ENCODE measurements at places on chromosomes 5 and 9. TPM values are rescaled to one million over a fixed set of nuclear protein-coding genes. Genes with fewer than 3 reads are reported as not detected.

GRCh38 chr9:5529683-5530221 lies 19.4 kb downstream of the PDCD1LG2 start:
- DNase-seq: no peak

DNA sequence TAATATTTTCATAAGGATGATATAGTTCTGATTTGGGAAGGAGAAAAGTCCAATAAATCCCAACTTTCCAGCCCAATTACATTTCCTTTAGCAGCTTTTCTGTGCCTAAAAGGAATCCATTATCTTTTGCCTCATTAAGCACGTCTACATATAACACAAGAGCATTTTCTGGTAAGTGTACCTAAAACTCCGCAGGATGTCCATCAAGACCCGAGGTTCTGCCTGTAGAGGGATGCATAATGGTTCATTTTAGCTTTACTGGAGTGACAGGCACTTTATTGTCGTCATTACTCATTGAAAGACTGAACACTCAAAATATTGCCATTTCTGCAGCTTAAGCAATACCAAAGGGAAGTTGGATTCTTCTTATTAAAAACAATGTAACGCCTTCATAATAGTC lies 669.0 kb downstream of the PRELID2 start:
- DNase-seq: no peak

DNA sequence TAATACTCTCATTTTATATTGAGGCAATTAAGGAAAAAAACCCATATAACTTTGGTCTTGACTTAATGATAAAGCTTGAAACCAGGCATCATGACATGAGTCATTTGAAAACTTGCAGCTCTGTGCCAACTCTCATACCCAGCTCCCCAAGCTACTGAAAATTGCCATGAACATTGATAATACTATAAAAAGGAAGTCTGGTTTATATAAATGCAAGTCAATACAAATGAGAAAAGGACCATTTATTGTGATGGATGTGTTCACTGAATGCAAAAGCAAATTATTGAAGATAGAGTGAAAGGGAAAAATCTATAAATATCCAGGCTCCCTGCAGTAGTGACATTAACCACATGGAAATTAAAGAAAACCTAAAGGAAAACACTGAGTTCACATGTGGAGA lies 116.3 kb downstream of the DEPDC1B start:
- DNase-seq: no peak

DNA sequence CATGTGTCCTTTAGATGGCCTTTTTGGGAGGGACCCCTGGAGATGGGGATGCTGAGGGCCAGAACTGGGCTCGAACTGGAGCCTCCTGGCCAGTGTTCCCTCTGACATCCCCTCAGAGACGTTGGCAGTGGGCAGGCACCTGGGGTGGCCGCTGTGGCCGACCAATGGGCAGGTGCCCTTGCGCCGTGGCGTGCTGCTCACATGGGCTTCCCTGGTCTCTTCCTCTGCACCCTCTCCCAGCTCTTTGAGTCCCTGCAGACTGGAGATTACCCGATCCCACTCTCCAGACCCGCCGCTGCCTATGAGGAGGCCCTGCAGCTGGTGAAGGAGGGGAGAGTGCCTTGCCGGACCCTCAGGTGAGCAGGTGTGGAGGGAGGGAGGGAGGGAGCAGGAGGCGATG lies 19.9 kb upstream of the DOLPP1 start:
- no peak for DNase-seq

GRCh38 chr5:150139334-150139733 lies 16.3 kb downstream of the PDGFRB start:
- DNase-seq: no peak

DNA sequence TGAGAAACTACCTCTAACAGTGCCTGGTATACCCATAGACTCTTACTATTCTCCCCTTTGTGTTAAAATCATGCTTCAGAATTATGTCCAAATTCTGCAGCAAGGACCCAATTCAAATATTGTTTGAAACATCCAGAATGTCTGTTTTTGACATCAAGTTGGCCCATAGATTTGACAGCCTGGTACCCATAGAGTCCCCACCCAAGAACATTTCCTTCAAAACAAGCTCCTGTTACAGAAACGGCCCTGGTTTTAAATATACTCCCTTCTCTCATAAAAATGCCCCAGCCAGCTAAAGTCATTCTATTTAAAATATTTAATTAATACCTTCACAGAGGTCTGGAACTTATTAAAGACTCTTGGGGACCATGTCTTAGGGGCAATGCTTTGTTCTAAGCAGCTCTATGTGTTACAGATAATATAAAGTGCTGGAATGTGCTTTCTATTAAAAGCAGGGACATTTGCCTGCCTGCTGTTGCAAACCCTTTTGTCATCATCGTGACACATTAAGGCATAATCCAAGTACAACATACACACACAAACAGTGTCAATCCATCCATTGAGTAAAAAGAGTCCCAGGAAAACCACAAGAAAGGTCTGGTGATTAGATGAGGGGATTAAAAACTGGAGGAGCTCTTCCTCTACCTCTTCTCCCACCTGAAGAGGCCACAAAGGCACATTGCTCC lies 321.7 kb downstream of the MLLT3 start:
- DNase-seq: no peak

DNA sequence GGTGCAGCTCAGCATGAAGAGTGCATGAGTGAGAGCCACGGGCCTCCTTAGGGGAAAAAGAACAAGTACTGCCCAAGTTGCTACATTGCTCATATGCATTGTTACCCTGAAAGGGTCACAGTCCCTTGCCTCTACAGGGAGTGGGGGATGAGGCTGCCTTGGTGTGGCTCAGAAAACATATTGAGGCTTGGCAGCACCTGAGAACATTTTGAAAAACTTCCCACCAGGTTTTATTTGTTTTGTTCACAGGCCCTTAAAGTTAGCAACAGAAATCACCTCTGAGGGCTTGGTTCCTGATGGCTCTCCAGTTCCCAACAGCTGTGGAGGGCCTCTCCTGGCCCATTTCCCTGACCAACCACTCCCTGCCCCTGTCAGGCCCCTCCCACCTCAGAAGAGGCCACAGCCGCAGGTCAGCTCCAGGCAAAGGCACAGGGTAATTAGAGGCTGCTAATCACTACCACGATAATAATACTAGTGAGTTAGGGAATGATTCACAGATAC lies 90.7 kb upstream of the ADRA1B start:
- no peak for DNase-seq

GRCh38 chr5:177469750-177470525 lies 3.5 kb downstream of the DBN1 start:
- no peak for DNase-seq

GRCh38 chr5:89065919-89066318 lies 182.9 kb upstream of the MEF2C start:
- no peak for DNase-seq

- DNase-seq: no peak
Measured at GRCh38 chr5:38023799-38024198, 184.0 kb upstream of the GDNF start.

- no peak for DNase-seq
Measured at GRCh38 chr9:137493364-137494103, 34.4 kb upstream of the NSMF start.

GRCh38 chr5:139843991-139844390 lies 48.4 kb downstream of the PSD2 start:
- DNase-seq: no peak

- no peak for DNase-seq
Measured at GRCh38 chr5:59503220-59503619, 390.3 kb downstream of the PDE4D start.

- no peak for DNase-seq
Measured at GRCh38 chr9:96665789-96666188, 10.7 kb upstream of the PRXL2C start.

GRCh38 chr9:122780026-122780425 lies 8.7 kb upstream of the OR5C1 start:
- no peak for DNase-seq

DNA sequence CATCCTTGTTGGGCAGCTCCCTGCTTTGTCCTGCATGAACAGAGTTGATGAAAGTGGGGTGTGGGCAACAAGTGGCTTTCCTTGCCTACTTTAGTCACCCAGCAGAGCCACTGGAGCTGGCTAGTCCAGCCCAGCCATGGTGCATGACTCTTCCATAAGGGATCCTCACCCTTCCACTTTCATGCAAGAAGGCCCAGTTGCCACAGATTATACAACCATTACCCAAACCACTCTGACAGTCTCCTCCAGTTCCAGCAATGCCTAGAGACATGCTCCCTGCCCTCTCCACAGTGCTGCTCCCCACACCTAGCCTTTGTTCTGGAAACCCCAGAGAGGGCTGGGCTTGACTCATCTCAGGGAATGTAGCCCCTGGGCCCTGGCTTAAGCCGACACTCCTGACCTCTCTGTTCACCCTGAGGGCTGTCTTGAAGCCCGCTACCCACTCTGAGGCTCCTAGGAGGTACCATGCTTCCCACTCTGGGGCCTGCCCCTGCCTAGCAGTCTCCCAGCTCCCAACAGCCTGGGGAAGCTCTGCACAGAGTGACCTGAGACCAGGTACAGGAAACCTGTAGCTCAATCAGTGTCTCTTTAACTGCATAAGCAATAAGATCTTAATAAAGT lies 3.9 kb downstream of the SLC35A4 start:
- DNase-seq: no peak

DNA sequence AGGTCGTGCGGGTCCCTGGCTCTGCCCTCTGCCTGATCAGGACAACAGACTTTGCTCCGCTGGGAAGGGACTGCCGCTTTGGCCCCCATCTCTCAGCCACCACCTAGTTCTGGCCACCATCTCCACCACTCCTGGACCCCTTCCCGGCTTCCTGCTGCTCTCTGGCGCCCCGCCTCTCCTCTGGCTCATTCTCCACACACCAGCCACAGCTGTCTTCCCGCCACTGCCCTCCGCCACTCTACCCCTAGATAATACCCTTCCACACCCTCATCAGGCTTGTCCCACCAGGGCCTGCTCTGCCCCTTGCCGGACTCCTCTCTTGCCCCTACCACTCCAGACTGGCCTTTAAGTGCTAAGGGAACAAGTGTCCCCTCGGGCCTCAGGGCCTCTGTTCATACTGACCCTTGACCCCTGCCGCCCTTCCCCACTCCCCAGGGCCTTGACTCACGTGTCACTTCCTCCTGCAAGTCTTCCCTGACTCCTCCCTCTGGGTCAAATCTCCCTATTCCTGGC lies 3.0 kb upstream of the CDX1 start:
- no peak for DNase-seq

- no peak for DNase-seq
Measured at GRCh38 chr5:144472221-144472620, 301.5 kb downstream of the KCTD16 start.

DNA sequence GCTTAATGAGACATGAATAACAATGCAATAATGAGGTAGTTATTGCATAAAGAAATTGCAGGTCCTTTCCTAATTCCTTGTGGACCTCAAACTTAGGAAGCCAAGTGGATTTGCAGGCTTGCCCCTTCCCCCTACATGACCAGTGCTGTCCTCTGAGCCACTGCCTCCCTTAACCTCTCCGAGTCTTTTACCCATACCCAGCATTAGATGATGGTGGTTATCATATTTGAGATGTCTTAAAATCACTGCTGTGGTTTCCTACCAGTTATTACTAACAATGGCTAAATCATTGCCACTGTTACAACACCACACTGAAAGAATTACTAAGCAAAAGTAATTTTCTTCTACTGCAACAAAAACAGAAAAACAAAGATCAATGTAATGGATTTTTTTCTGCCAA lies 170.8 kb downstream of the EDIL3 start:
- DNase-seq: no peak

Gene FAM53C
- 23.8 TPM for total RNA-seq

Gene PCDHGA3
- 22.9 TPM for total RNA-seq

Gene EGFL7
- total RNA-seq: 85.3 TPM

Gene CDH9
- not detected for total RNA-seq

Gene ZFP37
- total RNA-seq: 2.0 TPM

Gene PCDHA6
- 0.11 TPM for total RNA-seq

Gene C8G
- 3.4 TPM for total RNA-seq

Gene DDX4
- not detected for total RNA-seq

Gene HTR1A
- not detected for total RNA-seq

Gene PDGFRB
- 54.6 TPM for total RNA-seq

Data from cardiac septum (tissue), 1 donor.